ENCODE measurements at places on chromosomes 4 and X. TPM values are rescaled to one million over a fixed set of nuclear protein-coding genes. Genes with fewer than 3 reads are reported as not detected.

Gene CXCL11
- 0.46 TPM for polyA plus RNA-seq

Gene SATL1
- not detected for polyA plus RNA-seq

Gene IQSEC2
- 15.4 TPM for polyA plus RNA-seq

Gene COX7B2
- polyA plus RNA-seq = not detected

Gene CDKL2
- 0.49 TPM for polyA plus RNA-seq

Gene LRIT3
- 0.49 TPM for polyA plus RNA-seq

Gene SFRP2
- 13.0 TPM for polyA plus RNA-seq

Gene ZNF157
- polyA plus RNA-seq = 0.23 TPM

Gene THAP6
- polyA plus RNA-seq = 10.5 TPM

Gene KLF8
- 1.5 TPM for polyA plus RNA-seq

DNA sequence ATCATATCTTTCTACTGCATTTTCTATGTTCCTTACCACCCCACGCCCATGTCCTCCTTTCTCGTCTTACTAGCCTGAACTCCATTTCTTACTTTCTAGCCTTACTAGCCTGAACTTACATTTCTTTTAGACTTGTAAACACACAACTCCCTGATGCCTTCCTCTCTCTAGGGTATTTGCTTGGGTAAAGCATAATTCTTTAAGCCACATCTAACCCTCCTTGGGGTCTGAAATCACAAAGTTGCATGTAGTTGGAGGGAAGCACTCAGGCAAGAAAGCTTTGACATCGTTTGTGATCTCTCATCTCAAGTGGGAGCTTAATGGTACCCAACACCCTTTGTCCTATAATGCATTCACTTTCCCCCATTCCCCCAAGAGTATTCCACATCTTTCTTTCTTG is 124.4 kb downstream of the SPOCK3 start:
- no peaks in the 10 kb centered on the region for H3K4me1 ChIP-seq
- no peak overlapping the region for H3K4me3 ChIP-seq
- no peak for DNase-seq
- peaks cover 1% of the 10 kb centered on the region for H3K27me3 ChIP-seq
- no peaks in the 10 kb centered on the region for H3K36me3 ChIP-seq

DNA sequence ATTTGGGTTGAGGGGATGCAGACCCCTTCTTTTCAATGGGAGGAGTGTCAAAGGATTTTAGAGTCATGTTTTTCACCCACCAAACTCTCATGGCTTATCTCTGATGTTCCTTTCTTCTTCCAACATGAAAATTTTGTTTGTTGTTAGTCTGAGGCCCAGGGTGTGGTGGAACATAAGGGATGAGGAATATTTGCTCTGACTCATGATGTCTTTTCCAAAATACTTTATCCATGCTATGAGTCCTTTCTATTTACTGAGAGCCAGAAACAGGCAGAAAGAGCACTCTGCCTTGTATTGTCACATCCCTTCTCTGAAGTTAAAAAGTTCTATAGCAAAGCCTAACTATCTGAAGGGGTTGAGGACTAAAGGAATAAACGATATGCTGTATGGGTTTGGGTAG is 61.6 kb upstream of the GYPA start:
- no peaks in the 10 kb centered on the region for H3K4me1 ChIP-seq
- no peaks in the 10 kb centered on the region for H3K27me3 ChIP-seq
- no peak for DNase-seq
- H3K4me3 ChIP-seq = no peak overlapping the region

DNA sequence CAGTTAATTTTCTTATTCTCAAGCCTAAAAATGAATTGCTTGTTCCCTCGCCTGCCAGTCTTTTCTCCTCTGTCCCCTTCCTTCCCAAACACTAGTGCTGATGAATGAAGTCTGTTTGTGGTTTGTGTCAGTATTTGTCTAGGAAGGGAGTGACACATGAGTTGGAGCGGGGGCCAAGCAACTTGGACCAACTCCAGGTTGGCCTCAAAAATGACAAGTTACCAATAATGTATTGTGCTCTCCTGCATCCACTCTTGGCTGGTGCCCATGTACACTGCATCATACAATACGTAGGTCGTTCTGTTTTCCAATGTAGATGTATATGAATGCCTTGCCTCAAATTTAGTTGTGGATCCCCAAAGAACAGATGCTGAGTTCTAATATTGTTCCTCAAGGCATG is 223.0 kb upstream of the GPC4 start:
- H3K4me1 ChIP-seq = no peaks in the 10 kb centered on the region
- no peaks in the 10 kb centered on the region for H3K36me3 ChIP-seq
- H3K4me3 ChIP-seq = no peak overlapping the region
- no peak overlapping the region for H3K27ac ChIP-seq
- H3K27me3 ChIP-seq = no peaks in the 10 kb centered on the region

- no peak overlapping the region for H3K27ac ChIP-seq
- peaks cover 19% of the 10 kb centered on the region for H3K36me3 ChIP-seq
Measured at GRCh38 chr4:1981251-1982058, 27.3 kb downstream of the NELFA start.

GRCh38 chr4:164350061-164350460 is 403.9 kb upstream of the SMIM31 start:
- no peaks in the 10 kb centered on the region for H3K27me3 ChIP-seq
- no peak for DNase-seq
- H3K36me3 ChIP-seq = no peaks in the 10 kb centered on the region

DNA sequence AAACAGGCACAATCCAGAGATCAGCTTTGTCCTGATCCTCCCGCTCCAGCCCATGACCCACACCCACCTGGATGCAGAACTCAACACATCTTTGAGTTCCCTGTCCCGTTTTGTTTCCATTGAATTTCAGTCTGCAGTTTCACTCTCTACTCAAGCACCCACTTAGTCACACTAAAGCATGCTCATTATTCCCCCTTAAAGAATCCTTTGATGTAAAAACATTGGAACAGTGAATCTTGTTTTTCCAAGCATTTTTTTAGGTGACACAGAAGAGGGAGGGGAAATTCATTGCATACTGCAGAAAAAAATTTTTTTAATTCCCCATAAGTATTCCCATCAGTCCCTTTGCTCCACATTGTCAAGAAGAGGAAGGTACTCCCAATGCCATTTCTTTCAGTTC is 249.7 kb upstream of the TTC29 start:
- no peak overlapping the region for H3K27ac ChIP-seq
- no peaks in the 10 kb centered on the region for H3K27me3 ChIP-seq
- no peak for DNase-seq
- no peak overlapping the region for H3K4me3 ChIP-seq

DNA sequence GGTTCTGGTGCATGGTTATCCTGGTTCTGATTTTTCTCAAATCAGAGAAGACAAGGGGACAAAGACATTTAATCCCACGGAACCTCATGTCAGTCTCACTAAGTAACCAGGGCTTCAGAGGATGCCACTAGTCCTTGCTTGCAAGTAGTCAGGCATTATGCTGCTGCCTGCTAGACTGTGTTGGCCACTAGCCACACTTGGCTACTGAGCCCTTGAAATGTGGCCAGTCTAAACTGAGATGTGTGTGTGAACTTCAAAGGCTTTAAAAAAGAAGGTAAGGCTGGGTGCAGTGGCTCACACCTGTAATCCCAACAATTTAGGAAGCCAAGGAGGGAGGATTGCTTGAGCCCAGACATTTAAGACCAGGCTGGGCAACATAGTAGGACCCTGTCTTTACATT is 48.6 kb upstream of the IGFBP7 start:
- H3K27me3 ChIP-seq = no peaks in the 10 kb centered on the region
- H3K4me1 ChIP-seq = no peaks in the 10 kb centered on the region
- no peaks in the 10 kb centered on the region for H3K36me3 ChIP-seq
- no peak overlapping the region for H3K27ac ChIP-seq
- DNase-seq = no peak

DNA sequence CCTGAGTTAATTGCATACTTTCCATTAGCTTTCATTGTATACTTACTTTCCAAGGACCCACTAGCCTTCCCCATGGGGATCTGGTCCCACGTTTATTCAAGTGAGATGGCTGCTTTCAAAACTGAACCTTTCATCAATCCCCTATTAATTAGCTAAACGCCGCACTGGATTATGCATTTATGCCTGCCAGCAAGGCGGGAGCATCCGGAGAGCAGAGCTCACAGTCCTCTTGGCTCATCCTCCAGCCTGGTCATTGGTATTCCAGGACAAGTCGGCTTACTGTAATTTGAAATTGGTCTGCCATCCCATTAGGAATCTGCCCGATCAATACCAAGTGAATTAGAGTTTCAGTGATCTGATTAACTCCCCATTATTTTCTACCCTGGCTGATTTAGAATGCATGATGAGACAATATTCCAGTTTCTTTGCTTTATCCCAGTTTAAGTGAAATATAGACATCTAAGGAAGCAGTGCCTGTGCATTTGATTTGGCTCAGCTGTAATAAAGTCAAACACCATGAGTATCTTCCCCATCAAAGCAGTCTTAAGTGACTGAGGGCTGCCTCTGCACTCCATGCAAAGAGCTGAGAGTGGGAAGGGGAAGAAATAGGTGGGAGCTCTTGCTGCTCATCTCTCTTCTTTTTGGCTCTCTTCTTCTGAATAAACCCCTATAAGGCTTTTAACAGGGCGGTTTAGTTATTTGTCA is 411.4 kb downstream of the GPAT3 start:
- no peak overlapping the region for H3K27ac ChIP-seq
- no peaks in the 10 kb centered on the region for H3K4me1 ChIP-seq
- no peaks in the 10 kb centered on the region for H3K36me3 ChIP-seq
- H3K27me3 ChIP-seq = no peaks in the 10 kb centered on the region
- no peak overlapping the region for H3K4me3 ChIP-seq
- DNase-seq = no peak

DNA sequence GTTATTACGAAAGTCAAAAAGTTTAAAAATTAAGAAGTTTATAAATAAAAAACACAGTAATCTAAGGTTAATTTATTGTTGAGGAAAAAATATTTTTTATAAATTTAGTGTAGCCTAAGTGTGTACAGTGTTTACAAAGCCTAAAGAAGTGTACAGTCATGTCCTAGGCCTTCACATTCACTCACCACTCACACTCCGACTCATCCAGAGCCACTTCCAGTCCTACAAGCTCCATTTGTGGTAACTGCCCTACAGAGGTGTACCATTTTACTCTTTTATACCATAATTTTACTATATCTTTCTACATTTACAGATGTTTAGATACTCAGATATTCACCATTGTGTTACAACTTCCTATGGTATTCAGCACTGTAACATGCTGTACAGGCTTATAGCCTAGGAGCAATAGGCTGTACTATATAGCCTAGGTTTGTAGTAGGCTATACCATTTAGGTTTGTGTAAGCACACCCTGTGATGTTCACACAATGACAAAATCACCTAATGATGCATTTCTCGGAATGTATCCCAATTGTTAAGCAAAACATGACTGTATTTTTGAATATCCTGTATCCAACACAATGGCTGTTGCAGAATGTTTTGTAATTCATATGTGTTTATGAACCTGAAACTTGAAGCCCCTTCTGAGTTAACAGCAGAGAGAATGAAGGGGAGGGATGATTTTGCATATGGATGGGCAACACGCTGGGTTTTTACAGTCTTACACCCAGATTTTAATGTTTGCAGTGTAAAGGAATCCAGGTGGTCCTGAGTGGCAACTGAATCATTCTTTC is 3.1 kb downstream of the PPBP start:
- H3K4me1 ChIP-seq = no peaks in the 10 kb centered on the region
- H3K36me3 ChIP-seq = no peaks in the 10 kb centered on the region
- no peak overlapping the region for H3K27ac ChIP-seq
- H3K27me3 ChIP-seq = no peaks in the 10 kb centered on the region

DNA sequence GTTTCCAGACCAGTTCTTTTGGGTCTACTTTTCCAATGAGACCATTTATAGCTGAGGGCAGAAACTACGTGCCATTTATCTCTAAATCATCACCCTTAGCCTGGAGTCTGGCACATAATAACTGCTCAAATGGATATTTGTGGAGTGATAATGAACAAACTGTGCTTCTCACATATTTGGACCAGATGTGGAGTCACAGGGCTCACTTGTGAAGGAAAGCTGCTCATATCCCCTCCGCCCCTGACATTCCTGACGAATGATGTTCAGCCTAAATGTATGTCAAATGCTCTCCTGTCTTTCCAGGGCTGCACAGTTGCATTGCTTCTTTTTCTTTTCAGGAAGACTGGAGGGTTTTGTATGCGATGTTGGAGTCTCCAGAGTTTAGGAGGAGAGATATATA is 110.1 kb downstream of the GBA3 start:
- no peak overlapping the region for H3K4me3 ChIP-seq
- no peak overlapping the region for H3K27ac ChIP-seq
- no peak for DNase-seq
- no peaks in the 10 kb centered on the region for H3K27me3 ChIP-seq
- H3K4me1 ChIP-seq = no peaks in the 10 kb centered on the region

DNA sequence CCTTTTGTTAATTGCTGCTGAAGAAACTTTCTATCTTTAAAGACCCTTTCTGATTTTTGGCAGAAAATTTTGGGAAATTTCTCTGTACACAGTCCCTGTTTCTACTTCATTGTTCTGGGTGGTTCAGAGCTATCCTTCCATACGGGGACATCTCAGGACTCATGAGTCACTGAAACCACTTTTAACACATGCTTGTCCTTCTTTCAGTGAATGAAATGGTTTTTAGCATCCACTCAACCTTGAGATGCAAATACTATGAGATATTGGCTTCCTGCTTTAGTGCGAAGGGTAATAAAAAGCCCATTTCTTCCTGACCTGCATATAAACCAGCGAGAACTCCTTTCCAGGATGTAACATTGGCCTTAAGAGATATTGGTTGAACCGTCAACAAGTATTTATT is 158.0 kb downstream of the REPS2 start:
- H3K27ac ChIP-seq = no peak overlapping the region
- H3K4me1 ChIP-seq = no peaks in the 10 kb centered on the region
- H3K27me3 ChIP-seq = no peaks in the 10 kb centered on the region
- no peak overlapping the region for H3K4me3 ChIP-seq
- DNase-seq = no peak

GRCh38 chr4:140240237-140240636 is 86.3 kb upstream of the MAML3 start:
- no peak for DNase-seq
- H3K4me1 ChIP-seq = no peaks in the 10 kb centered on the region
- no peaks in the 10 kb centered on the region for H3K27me3 ChIP-seq
- no peaks in the 10 kb centered on the region for H3K36me3 ChIP-seq

GRCh38 chr4:72390409-72390808 is 178.6 kb downstream of the ADAMTS3 start:
- no peaks in the 10 kb centered on the region for H3K27me3 ChIP-seq
- no peaks in the 10 kb centered on the region for H3K4me1 ChIP-seq
- no peak overlapping the region for H3K27ac ChIP-seq
- no peak for DNase-seq
- H3K36me3 ChIP-seq = no peaks in the 10 kb centered on the region

GRCh38 chr4:14844061-14844460 is 158.2 kb upstream of the CPEB2 start:
- no peaks in the 10 kb centered on the region for H3K36me3 ChIP-seq
- no peak overlapping the region for H3K27ac ChIP-seq

DNA sequence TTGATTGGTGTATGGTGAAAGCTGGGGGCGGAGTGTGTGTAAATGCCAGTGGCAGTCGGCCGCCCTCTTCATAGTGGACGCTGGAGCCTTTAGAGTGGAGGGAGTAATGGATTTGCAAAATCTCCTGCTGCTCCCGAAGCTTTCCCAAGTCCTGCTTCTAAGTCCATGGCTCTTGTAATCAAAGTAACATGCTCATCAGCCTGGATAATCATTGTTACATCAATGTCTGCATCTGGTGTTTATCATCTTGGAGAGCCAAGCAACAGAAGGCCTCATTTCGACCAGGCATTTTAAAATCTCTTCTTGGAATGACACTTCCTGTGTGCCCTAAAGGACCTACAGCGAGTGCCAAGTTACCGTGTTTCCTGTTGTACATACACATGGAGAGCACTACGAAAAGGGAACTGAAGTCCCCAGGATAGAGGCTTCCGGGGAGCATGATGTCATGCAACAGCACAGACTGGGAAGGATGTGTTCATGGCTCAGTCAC is 32.2 kb downstream of the UNC5C start:
- H3K27ac ChIP-seq = no peak overlapping the region
- no peaks in the 10 kb centered on the region for H3K27me3 ChIP-seq
- H3K36me3 ChIP-seq = no peaks in the 10 kb centered on the region
- H3K4me1 ChIP-seq = no peaks in the 10 kb centered on the region

Measured in aorta (tissue), 5 donors.